ENCODE measurements at places on chromosomes 16 and 17. TPM values are rescaled to one million over a fixed set of nuclear protein-coding genes. Genes with fewer than 3 reads are reported as not detected.
A peak's percentile ranks its signal among the peaks of the same experiment; 100 is the strongest.

Gene ABHD15
- 1.7 TPM for total RNA-seq

Gene ENPP7
- not detected for total RNA-seq

Gene CA4
- 8.3 TPM for total RNA-seq

Gene SMIM5
- 1.1 TPM for total RNA-seq

Gene KRT33A
- not detected for total RNA-seq

Gene PIMREG
- total RNA-seq = 9.1 TPM

Gene TSPOAP1
- 1.3 TPM for total RNA-seq

Gene NBR1
- 74.9 TPM for total RNA-seq

DNA sequence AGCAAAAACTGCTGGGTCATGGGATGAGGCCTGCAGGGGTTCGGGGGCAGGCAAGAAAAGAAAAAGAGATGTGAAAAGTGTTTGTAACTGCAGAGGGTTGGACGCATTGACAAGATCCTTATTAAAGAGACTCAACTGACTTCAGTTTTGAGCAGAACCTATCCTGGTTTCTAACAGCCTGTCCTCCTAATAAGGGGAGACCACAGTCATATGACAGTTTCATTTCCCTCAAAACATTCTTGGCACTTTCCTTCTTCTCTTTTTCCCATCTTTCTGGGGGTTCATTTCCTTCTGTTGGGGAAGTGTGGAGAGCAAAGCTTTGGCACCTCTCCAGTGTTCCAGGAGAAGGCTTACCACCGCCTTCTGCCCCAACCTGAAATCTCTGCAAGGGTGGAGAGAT is 118.5 kb downstream of the MAF start:
- no peak overlapping the region for H3K4me3 ChIP-seq
- no peak for DNase-seq
- H3K27me3 ChIP-seq = peaks cover 9% of the 10 kb centered on the region
- H3K4me1 ChIP-seq = peaks cover 8% of the 10 kb centered on the region

- H3K27me3 ChIP-seq = peaks cover 2% of the 10 kb centered on the region
- no peak overlapping the region for H3K4me3 ChIP-seq
- H3K4me1 ChIP-seq = no peaks in the 10 kb centered on the region
These were observed 20.9 kb upstream of the ABCC1 start for GRCh38 chr16:15928261-15929104.

DNA sequence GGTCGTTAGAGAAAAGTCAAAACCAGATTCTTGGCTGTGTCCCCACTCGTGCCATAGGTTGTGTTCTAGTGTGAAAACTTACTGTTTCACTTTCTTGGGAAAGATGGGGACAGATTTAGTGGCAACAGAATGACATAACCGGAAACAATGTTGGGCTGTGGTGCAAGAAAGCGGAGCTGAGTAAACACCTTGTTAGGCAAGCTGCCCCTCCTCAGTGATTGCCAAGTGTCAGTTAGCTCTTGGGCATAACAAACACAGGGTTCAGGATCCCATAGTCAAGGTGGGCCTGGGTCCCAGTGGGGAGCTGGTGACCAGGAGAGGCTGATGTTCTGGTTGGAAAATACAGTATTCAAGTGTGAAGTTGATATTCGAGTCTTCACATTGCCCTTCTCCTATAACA is 15.4 kb downstream of the UBN1 start:
- DNase-seq = no peak
- no peak overlapping the region for H3K4me3 ChIP-seq
- peaks cover 41% of the 10 kb centered on the region for H3K36me3 ChIP-seq
- H3K27ac ChIP-seq = no peak overlapping the region
- H3K4me1 ChIP-seq = no peaks in the 10 kb centered on the region
- peaks cover 1% of the 10 kb centered on the region for H3K27me3 ChIP-seq

DNA sequence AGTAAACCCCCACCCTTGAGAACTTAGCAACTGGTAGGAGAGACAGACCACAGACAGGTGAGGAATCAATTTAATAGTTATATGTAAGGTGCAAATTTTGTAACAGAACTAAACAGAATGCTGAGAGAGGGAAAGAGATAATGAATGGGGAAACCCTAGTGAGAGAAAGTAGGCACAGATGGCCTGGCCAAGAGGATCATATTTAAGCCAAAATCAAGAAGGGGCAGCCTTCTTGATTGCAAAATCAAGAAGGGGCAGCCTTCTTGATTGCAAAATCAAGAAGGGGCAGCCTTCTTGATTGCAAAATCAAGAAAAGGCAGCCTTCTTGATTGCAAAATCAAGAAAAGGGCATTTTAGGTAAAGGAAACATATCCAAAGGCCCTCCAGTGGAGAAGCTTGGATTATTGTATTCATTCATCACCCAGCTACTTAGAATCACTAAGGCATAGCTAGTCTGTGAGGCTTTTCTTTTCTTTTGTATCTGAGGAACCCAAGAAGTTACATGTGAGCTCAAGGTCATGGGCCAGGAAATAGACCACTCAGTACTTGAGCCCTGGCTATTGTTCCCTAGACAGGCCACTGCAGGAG is 190.6 kb downstream of the CYLD start:
- no peak overlapping the region for H3K27ac ChIP-seq
- no peak overlapping the region for H3K4me3 ChIP-seq
- DNase-seq = no peak
- no peaks in the 10 kb centered on the region for H3K4me1 ChIP-seq
- no peaks in the 10 kb centered on the region for H3K36me3 ChIP-seq
- no peaks in the 10 kb centered on the region for H3K27me3 ChIP-seq

DNA sequence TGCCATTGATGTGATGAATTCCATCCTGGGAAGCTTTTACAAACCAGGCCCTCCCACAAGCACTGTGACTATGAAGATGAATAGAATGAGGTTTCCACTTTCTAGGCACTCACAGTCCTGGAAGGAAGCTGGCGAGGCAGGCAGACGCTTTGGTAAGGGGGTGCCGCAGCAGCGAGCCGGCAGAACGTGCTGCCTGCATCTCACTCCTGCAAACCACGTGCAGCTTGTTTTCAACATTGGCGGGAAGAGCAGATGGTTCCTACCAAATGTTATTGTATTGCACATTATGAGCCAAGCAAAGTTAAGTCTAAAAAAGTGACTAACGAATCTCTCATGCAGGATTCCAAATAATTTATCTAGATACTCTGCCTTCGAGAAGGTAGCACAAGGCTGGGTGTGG is 3.7 kb upstream of the DNAI2 start:
- DNase-seq = no peak

GRCh38 chr17:81456091-81456490 is 56.5 kb downstream of the ACTG1 start:
- H3K4me3 ChIP-seq = no peak overlapping the region
- no peak for DNase-seq
- H3K27ac ChIP-seq = no peak overlapping the region
- peaks cover 4% of the 10 kb centered on the region for H3K27me3 ChIP-seq
- peaks cover 7% of the 10 kb centered on the region for H3K4me1 ChIP-seq
- peaks cover 4% of the 10 kb centered on the region for H3K36me3 ChIP-seq

DNA sequence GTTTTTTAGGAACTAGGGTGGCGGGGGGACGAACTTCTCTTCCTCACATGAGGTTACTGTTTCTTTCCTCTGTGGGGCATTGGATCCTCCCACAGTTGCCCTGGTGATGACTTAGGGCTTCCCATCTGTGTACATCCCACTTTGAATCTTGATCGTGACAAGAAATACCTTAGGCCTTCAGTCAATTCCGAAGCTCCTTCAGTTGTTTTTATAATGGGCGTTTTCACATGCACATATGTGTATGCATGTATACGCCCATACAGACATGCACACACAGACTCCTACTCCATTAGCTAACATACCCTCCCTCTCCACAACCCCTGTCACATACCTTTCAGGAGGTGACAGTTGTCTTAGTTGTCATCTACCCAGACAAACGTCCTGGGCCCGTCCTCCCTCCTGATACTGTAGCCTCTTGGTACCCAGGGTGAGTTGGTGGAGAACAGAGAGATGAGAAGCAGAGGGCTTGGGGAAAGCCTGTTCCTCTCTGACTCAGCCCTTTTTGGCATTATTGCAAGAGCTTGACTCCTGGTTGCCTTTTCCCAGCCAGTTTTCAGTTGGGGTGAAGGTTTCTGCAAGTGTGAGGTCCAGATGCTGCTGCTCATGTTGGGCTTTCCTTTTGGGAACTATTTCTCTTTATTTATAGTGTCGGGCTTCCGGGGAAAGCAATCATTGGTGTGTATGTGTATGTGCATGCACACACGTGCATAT is 2.2 kb upstream of the AOC2 start:
- H3K4me3 ChIP-seq = no peak overlapping the region
- H3K36me3 ChIP-seq = peaks cover 47% of the 10 kb centered on the region
- H3K27me3 ChIP-seq = no peaks in the 10 kb centered on the region
- no peak for DNase-seq

- H3K27ac ChIP-seq = peak overlapping the region; percentile 37
- no peak for DNase-seq
- H3K27me3 ChIP-seq = peaks cover 10% of the 10 kb centered on the region
- peaks cover 4% of the 10 kb centered on the region for H3K4me1 ChIP-seq
- H3K36me3 ChIP-seq = peaks cover 44% of the 10 kb centered on the region
These were observed 12.8 kb upstream of the DBNDD1 start for GRCh38 chr16:90031931-90032673.

DNA sequence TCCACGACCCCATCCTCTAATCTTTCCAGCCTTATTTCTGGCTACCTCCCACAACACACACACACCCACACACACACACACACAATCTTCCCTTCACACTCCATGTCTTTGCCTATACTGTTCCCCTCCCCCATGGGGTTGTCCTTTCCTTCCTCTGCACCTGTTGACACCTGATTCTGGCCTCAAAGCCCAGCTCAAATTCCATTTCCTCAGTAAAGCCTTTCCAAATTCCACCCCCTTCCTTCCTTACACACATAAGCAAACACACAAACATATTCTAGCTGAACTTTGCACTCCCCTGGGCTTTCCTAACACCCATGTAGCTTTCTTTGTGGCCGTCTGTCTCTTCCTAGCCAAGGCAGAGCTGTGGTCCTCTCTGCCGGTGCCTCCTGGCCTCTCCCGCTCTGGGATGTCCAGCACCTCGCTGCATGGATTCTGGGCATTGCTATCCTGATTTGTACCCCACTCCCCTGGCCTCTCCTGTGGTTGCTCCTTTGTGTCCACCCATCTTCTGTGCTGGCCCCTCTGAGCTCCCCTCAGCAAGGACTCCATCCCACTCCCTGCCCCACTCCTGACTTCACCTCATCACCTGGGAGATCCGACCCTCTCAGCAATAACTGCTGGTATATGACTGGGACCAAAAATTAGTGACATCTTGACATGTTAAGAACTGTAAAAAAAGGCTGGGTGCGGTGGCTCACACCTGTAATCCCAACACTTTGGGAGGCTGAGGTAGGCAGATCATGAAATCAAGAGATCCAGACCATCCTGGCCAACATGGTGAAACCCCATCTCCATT is 8.4 kb upstream of the SRCIN1 start:
- peaks cover 8% of the 10 kb centered on the region for H3K4me1 ChIP-seq
- no peak for DNase-seq
- no peaks in the 10 kb centered on the region for H3K36me3 ChIP-seq

GRCh38 chr17:64063088-64063487 is 42.7 kb upstream of the ICAM2 start:
- no peak overlapping the region for H3K27ac ChIP-seq
- H3K36me3 ChIP-seq = peaks cover 47% of the 10 kb centered on the region
- H3K4me1 ChIP-seq = peaks cover 43% of the 10 kb centered on the region
- no peak for DNase-seq
- H3K4me3 ChIP-seq = no peak overlapping the region

GRCh38 chr16:67710607-67711006 is 8.5 kb downstream of the GFOD2 start:
- H3K27me3 ChIP-seq = no peaks in the 10 kb centered on the region
- DNase-seq = no peak
- H3K36me3 ChIP-seq = peaks cover 5% of the 10 kb centered on the region
- peak overlapping the region; percentile 10 for H3K4me3 ChIP-seq
- peak overlapping the region; percentile 26 for H3K27ac ChIP-seq
- no peaks in the 10 kb centered on the region for H3K4me1 ChIP-seq

- no peaks in the 10 kb centered on the region for H3K36me3 ChIP-seq
- no peak for DNase-seq
- H3K4me3 ChIP-seq = peak overlapping the region; percentile 51
- H3K27me3 ChIP-seq = peaks cover 15% of the 10 kb centered on the region
- no peak overlapping the region for H3K27ac ChIP-seq
These were observed 753 bp downstream of the SLC16A11 start for GRCh38 chr17:7043182-7043496.

- DNase-seq = no peak
- H3K4me3 ChIP-seq = no peak overlapping the region
- no peaks in the 10 kb centered on the region for H3K4me1 ChIP-seq
- H3K27ac ChIP-seq = no peak overlapping the region
- H3K27me3 ChIP-seq = no peaks in the 10 kb centered on the region
These were observed 108.5 kb downstream of the TMEM114 start for GRCh38 chr16:8481810-8482209.

- H3K36me3 ChIP-seq = no peaks in the 10 kb centered on the region
- H3K4me1 ChIP-seq = peaks cover 5% of the 10 kb centered on the region
- no peak for DNase-seq
- peaks cover 2% of the 10 kb centered on the region for H3K27me3 ChIP-seq
These were observed 22.9 kb upstream of the MPRIP start for GRCh38 chr17:17019430-17019762.

DNA sequence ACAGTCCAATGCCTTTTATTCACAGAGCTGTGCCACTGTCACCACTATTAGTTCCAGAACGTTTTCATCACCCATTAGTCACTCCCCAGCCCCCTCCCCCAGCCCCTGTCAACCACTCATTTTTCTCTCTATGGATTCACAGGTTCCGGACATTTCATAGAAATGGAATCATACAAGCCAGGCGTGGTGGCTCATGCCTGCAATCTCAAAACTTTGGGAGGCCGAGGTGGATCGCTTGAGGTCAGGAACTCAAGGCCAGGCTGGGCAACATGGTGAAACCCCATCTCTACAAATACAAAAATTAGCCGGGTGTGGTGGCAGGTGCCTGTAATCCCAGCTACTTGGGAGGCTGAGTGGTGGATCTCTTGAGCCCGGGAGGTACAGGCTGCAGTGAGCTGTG is 759 bp upstream of the PAM16 start:
- peaks cover 11% of the 10 kb centered on the region for H3K27me3 ChIP-seq
- DNase-seq = no peak
- H3K4me1 ChIP-seq = peaks cover 15% of the 10 kb centered on the region
- H3K4me3 ChIP-seq = peak overlapping the region; percentile 88
- H3K36me3 ChIP-seq = peaks cover 10% of the 10 kb centered on the region

DNA sequence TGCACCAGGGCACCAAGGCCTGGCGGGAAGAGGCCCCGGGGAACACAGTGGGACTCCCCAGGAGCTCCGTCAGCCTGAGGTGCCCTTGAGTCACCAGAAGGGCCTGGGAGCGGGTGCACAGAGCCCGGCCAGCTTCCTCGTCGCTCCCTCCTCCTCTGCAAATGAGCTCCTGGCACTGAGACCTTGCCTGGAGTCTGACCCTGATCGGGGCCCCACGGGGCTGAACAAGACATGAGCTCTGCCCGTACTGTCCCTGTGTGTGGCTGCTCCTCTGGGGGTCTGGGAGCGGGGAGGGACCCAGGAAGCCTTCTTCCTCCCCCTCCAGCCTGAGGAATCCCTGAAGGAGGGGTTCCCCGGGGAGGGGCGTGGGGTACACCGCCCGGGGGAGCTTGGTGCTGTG is 36.4 kb upstream of the SSTR5 start:
- no peak overlapping the region for H3K27ac ChIP-seq
- no peak for DNase-seq
- H3K27me3 ChIP-seq = peaks cover 5% of the 10 kb centered on the region
